ENCODE measurements at places on chromosomes 2 and 18.

DNA sequence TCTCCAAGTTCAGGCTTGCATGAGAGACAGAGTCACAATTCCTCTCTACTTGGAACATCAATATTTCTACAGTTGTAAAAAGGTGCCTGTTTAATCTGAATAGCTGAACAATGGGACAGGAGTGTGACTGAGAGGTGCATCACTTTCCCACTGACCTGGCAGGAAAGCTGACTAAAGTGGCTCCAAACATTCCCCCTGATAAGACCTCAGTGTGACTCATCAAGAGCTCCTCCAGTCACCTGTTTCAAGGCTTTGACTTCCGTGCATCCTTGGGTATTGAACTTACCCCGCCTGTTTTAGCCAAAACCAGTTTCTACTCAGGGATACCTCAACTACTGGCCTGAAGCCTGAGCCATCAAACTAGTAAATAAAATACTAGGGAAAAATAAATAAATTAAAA lies 453.9 kb upstream of the DDX18 start:
- no peak for DNase-seq

DNA sequence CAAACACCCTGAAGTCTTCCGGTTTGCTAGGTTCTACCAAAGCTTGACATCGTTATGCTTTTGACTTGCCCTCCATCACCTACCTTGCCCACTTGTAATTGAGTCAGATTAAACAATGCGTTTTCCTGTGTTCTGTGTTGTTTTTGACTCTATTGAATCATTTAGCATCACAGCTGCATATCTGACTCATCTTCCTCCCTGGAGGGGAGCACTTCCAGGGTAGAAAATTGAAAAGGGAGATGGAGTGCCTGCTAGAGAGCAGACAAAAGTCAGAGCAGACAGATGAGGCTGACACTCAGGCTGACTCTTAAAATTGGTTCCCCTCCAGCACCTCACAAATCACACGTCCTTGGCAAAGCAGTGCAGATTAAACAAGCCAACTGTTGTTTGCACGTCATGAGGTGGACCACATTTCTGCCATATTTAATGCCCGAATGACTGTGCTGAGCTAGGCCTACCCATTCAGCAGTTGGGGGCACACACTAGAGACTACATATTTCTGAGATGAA lies 2.2 kb downstream of the MPP4 start:
- no peak for DNase-seq

GRCh38 chr18:76462326-76462694 lies 32.7 kb downstream of the ZNF516 start:
- no peak for DNase-seq

- DNase-seq: no peak
Observed at GRCh38 chr2:11532416-11533055, 1.3 kb upstream of the GREB1 start.

DNA sequence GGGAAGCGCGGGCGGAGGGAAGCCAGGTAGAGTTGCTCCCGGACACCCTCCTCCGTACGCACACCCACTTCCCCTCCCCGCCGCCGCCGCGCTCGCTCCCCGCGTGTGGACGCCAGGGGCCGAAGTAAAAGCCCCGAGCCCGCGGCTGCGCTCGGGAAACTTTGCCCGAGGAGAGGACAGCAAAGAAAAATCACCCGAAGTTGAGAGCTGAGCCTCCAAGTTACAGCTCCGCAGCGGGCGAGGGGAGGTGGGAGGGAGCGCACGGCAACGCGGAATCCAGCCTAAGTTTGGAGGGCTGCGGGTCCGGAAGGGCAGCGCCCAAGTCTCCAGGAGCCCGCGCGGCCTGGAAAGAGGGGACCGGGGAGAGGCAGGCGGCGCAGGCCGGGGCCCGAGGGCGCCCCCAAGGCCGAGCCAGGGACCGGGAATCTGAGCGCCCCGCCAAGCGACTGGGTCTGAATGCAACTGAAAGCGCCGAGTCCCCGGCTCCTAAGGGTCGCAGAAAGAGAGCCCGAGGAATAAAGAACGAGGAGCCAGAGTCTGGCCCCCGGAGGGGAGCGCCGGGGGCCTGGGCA lies 706 bp upstream of the BCL11A start:
- DNase-seq: peak; percentile 47

- DNase-seq: no peak
Observed at GRCh38 chr18:36441426-36442240, 144.1 kb downstream of the FHOD3 start.

DNA sequence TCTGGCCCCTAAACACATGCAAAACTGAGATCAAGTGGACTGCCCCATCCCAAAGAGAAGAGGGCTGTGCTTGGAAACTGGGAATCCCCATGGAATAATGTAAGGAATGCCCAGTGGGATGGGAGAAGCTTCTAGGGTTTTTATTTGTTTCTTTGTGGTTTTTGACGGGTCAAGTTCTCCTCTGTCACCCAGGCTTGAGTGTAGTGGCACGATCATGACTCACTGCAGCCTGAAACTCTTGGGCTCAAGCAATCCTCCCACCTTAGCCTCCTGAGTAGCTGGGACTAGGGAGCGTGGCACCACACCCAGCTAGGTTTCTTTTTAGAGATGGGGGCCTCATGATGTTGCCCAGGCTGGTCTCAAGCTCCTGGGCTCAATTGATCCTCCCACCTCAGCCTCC lies 101.7 kb upstream of the ZSWIM2 start:
- DNase-seq: no peak

- DNase-seq: no peak
Observed at GRCh38 chr2:28507796-28508764, 12.2 kb downstream of the PLB1 start.

GRCh38 chr2:77873506-77873905 lies 351.3 kb upstream of the LRRTM4 start:
- no peak for DNase-seq

DNA sequence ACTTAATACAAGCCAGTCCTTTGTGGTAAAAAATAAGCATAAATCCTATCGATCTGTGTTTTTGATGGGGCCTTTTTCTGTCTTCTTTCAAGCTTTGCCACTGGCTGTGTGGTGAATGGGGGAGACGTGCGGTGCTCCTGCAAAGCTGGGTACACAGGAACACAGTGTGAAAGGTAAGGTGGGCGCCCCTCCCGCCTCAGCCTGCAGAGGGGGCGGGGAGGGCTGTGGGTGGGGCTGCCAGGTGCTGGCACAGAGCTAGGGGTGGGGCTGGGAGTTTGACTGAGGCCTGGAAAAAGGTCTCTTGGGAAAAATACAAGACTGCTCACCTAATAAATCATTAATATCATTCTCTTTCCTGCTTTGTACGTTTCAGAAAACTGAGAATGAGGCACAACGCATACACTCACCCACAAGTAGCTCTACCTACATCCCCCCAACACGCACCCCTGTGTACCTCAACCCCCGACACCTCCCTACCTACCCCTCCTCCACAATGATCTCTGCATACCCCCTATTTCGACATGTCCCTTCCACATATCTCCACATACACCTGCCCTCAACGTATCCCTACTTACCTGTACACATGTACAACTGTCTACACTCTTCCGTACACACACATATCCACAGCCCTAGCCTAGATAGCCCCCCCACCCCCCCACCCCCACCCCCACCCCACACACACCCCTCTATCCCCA lies 129.7 kb upstream of the TTC39C start:
- no peak for DNase-seq

GRCh38 chr2:200383380-200384110 lies 77.1 kb downstream of the SPATS2L start:
- no peak for DNase-seq

- DNase-seq: no peak
Observed at GRCh38 chr2:218168016-218168415, 1.3 kb upstream of the CXCR1 start.

GRCh38 chr2:149082079-149082478 lies 43.6 kb downstream of the LYPD6B start:
- no peak for DNase-seq

- DNase-seq: no peak
Observed at GRCh38 chr18:63648241-63648640, 4.2 kb upstream of the SERPINB4 start.

DNA sequence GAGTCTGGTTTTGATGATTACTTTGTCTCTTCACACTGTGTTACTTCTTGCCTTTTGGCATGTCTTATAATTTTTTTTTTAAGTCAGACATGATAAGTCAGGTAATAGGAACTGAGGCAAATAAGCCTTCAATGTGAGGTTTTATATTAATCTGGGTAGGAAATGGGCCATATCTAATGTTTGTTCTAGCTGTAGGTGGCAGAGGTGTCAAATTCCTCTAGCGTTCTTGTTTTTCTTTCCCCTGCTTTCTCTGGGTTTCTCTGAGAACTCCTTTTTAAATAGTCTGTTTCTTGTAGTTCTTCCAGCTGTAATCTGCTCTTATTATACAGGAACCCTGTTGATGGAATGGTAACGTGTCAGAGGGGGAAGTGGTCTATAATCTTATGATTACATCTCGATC lies 5.7 kb downstream of the SP140 start:
- DNase-seq: no peak

GRCh38 chr2:83017366-83018090 lies 1441.6 kb downstream of the SUCLG1 start:
- no peak for DNase-seq

- DNase-seq: no peak
Observed at GRCh38 chr2:67289921-67290371, 107.2 kb upstream of the ETAA1 start.

- no peak for DNase-seq
Observed at GRCh38 chr18:13237641-13238040, 19.1 kb downstream of the LDLRAD4 start.

DNA sequence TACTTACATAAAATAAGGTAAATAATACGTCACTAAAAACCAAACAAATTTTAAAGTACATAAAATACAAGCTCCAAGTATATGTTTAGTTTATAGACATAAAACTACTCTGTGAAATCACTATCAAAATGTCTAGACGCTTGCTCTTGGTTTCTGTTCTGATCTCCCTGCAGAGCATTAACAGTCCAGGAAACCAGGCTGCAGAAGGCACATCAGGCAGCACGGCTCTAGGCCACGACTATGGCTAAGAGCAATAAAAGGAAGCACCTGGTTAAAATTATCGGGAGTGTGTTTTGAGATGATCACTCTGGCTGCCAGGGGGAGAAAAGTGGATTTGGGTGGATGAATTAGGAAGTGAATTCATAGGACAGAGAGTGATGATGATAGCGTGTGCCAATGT lies 196.0 kb upstream of the SPHKAP start:
- DNase-seq: no peak

Data from SK-N-SH (cell line).